Effector CD4-positive, alpha-beta T cell (primary cell): ENCODE measurements at places on chromosomes 4 and X.

- no peak for DNase-seq
These were observed 8.7 kb upstream of the TIMP1 start for GRCh38 chrX:47573341-47574075.

GRCh38 chrX:13091111-13091765 lies 46.8 kb upstream of the FAM9C start:
- no peak for DNase-seq

DNA sequence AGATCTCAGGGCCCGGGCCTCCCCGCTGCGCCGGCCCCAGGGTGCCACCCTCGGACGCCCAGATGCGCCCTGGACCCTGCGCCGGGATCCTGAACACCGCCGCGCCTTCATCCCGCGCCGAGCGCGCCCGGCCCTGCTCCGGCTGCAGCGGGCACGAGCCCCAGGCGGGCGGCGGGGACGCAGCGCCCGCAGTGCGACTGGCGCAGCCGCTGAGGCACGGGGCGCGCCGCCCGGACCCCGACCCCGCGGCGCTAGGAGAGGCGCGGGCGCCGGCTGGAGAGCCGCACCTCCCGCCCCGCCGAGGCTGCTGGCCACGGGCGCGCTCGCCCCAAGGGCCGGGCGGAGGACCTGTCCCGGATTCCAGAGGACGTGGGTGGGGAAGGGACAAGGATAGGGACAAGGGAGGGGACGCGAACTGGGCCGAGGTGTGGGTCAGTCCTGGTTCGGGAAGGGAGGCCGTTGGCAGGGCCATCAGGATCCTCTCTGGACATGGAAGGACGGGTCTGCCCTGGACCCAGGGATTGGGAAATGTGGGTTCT lies 1.1 kb downstream of the ZFYVE28 start:
- no peak for DNase-seq

- DNase-seq, result no peak
These were observed 18.3 kb downstream of the FBXL5 start for GRCh38 chr4:15636818-15637217.

GRCh38 chrX:11770320-11770719 lies 12.3 kb downstream of the MSL3 start:
- peak; percentile 50 for DNase-seq

- DNase-seq, result no peak
These were observed 40.8 kb upstream of the CHRDL1 start for GRCh38 chrX:110836451-110836850.

DNA sequence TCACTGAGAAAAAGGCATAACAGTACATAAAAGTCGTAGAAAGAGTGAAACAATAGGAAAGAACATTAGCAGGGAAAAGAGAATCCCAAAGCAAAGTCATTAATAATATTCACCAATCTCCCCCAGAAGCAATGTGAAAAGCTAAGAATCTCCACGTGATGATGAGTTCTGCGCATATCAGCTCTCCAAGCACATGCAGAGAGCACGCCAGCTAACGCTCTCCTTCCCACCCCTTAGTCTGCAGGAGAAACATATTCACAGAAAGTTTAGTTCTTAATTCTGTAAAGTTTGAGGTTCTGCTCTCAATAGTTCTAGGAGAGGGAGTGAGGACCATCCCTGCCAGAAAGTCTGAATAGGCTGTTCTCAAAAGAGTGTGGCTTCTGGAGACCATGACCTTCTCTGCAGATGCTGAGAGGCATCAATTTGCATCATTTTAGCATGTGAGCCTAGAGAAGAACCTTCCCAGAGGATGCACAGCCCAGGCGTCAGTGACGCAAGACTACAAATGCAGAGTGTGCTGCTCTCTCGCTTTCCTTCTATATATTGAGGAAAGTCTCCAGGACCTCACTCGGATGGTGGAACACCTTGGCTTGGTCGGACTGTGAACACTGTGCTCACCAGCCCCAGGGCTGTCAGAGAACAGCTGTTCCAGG lies 51.3 kb upstream of the AFAP1 start:
- no peak for DNase-seq

DNA sequence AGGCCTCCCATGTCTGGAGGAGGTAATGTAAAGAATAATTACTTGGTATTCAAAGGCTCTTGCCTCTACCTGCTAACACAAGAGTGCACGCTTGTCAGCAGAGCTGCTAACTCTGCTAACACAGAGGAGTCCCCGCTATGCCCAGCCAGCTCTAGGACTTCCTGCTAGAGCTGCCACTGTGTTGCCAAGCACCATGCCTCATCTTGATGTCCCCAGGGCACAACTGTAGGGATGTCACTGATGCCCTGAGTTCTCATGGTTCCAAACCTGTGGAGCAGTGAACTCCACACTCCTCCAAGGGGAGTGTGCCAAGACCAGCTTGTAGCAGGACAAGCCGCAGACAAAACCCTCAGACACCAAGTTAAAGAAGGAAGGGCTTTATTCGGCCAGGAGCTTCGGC lies 55.3 kb upstream of the CLDN24 start:
- DNase-seq, result no peak
